ENCODE measurements at places on chromosomes 12 and 14.

DNA sequence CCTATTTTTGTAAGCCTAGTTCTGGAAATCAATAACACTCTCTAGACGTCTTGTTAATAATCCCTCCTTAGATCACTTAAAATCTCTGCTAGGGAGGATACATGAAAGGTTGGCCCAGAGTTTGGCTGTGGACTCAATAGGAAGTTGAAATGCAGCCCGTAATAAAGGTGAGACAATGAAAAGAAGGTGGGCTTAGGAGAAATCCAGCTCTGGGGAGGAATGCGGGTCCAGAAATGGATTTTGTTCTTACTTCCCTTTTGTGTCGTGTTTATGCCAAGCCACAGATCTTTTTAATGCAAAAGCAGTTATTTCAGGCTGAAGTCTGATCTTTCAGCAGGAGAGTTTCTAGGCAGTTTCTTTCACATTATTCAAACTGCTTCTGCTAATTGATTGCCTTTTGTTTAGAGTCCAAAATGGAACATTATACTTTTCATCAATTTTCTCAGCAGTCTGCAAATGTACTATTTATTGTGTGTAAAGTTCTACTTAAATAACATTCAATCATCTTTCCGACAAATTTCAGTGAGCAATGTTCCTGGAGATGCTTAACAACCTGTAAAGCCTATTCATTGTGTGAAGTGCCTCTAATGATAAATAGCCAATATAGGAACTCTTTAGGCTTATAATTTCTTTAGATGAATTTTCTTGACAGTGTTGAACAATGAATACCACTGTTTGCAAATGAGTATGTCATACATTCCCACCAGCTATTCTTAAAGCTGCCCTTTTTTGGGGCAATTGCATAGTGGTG is 252.9 kb upstream of the KRR1 start:
- DNase-seq: no peak

GRCh38 chr14:34041220-34041619 is 90.3 kb upstream of the EGLN3 start:
- no peak for DNase-seq

- no peak for DNase-seq
Measured at GRCh38 chr14:96098309-96098998, 59.3 kb downstream of the C14orf132 start.

- no peak for DNase-seq
Measured at GRCh38 chr14:36161776-36162175, 14.7 kb downstream of the PTCSC3 start.

GRCh38 chr12:58358369-58358768 is 417.0 kb downstream of the ATP23 start:
- no peak for DNase-seq

- DNase-seq: peak; percentile 34
Measured at GRCh38 chr12:113048716-113049127, 7.8 kb upstream of the DTX1 start.

GRCh38 chr14:55532645-55533344 is 47.2 kb upstream of the KTN1 start:
- no peak for DNase-seq

GRCh38 chr12:43459285-43459684 is 92.7 kb downstream of the ADAMTS20 start:
- DNase-seq: no peak

DNA sequence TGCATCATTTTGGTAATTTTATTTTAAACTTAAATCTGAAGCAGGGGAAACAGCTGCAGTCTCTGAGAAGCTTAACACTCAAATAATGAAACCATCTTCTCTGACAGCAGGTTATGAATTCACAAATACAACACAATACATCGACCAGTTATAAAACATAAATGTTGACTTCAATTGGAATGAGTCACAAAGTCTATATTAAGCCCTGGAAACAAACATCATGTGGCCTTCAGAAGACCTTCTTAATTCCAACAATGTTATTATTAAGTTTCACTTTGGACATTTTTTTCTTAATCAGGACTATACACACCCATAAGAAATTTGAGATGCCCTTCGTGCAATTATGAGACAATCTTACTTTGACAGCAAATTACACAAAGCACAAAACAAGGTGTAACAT is 68.9 kb downstream of the CEP128 start:
- no peak for DNase-seq

GRCh38 chr12:29734734-29735133 is 49.0 kb downstream of the TMTC1 start:
- no peak for DNase-seq
